Ascending aorta (tissue), 2 donors: ENCODE measurements at places on chromosomes 7 and 10.

GRCh38 chr10:57694956-57695608, 572.6 kb downstream of the IPMK start:
- DNase-seq: no peak

GRCh38 chr10:13928451-13928850, 341.7 kb downstream of the PRPF18 start:
- DNase-seq: no peak

- no peak for DNase-seq
These were observed 14.1 kb upstream of the AKR1B10 start for GRCh38 chr7:134513169-134513752.

DNA sequence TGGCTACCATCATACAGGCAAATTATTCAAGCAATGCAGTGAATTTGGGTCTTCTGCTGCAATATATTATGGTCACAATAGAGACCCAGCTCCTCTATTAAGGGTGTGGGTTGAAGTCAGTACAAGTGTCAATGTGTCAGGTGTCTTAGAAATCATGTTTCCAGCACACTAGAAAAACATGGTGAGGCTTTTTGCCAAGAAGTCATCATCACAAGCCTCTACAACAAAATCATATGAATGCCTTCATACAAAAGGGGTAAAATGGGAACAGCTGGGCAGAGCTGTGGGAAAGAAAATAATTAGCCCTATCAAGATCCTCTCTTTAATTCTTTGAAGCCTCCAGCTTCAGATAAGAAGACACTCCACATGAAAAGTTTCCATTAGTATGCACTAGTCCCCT, 37.2 kb downstream of the FAM13C start:
- no peak for DNase-seq

- DNase-seq: no peak
These were observed 584.2 kb upstream of the MBL2 start for GRCh38 chr10:53356616-53357349.
